ENCODE measurements at places on chromosomes 5 and 9. TPM values are rescaled to one million over a fixed set of nuclear protein-coding genes. Genes with fewer than 3 reads are reported as not detected.

ISL1 gene
- not detected for total RNA-seq

CCL27 gene
- total RNA-seq, result not detected

MYMK gene
- not detected for total RNA-seq

NSG2 gene
- total RNA-seq, result not detected

CD74 gene
- total RNA-seq, result 597 TPM

CDC25C gene
- total RNA-seq, result 11.1 TPM

CAMK2A gene
- total RNA-seq, result not detected

NIPSNAP3A gene
- 19.7 TPM for total RNA-seq

GCNT4 gene
- total RNA-seq, result 2.2 TPM

NDOR1 gene
- total RNA-seq, result 30.8 TPM

KCNN2 gene
- total RNA-seq, result not detected

CXCL14 gene
- total RNA-seq, result not detected

FOXD4L5 gene
- 0.07 TPM for total RNA-seq

ESM1 gene
- total RNA-seq, result not detected

PTGS1 gene
- not detected for total RNA-seq

CNTFR gene
- not detected for total RNA-seq

HAPLN1 gene
- not detected for total RNA-seq

MLANA gene
- not detected for total RNA-seq

C6 gene
- total RNA-seq, result not detected

ADAMTSL1 gene
- not detected for total RNA-seq

PTGR1 gene
- total RNA-seq, result 0.39 TPM

FREM1 gene
- not detected for total RNA-seq

SLC6A19 gene
- total RNA-seq, result not detected

AJM1 gene
- 5.9 TPM for total RNA-seq

RHOBTB3 gene
- total RNA-seq, result 0.65 TPM

SLC36A2 gene
- not detected for total RNA-seq

ALDH1A1 gene
- total RNA-seq, result not detected

OR1J2 gene
- total RNA-seq, result not detected

PCDHA10 gene
- not detected for total RNA-seq

SEC16A gene
- 57.1 TPM for total RNA-seq

RNF183 gene
- not detected for total RNA-seq

RORB gene
- not detected for total RNA-seq

TMEM171 gene
- total RNA-seq, result not detected

FOXI1 gene
- total RNA-seq, result not detected

TAF1L gene
- total RNA-seq, result 0.02 TPM

GRIN3A gene
- not detected for total RNA-seq

ANKRD34B gene
- total RNA-seq, result not detected

SPEF2 gene
- 5.5 TPM for total RNA-seq

ANKRA2 gene
- 21.0 TPM for total RNA-seq

Measured in activated naive CD4-positive, alpha-beta T cell treated with anti-CD3 and anti-CD28 coated beads, Interleukin-2, amount 10 ng/mL, durations not matched to agents 5 hours and 36 hours (primary cell).